CD4-positive, alpha-beta memory T cell (primary cell): ENCODE measurements at places on chromosomes 2 and 18.

DNA sequence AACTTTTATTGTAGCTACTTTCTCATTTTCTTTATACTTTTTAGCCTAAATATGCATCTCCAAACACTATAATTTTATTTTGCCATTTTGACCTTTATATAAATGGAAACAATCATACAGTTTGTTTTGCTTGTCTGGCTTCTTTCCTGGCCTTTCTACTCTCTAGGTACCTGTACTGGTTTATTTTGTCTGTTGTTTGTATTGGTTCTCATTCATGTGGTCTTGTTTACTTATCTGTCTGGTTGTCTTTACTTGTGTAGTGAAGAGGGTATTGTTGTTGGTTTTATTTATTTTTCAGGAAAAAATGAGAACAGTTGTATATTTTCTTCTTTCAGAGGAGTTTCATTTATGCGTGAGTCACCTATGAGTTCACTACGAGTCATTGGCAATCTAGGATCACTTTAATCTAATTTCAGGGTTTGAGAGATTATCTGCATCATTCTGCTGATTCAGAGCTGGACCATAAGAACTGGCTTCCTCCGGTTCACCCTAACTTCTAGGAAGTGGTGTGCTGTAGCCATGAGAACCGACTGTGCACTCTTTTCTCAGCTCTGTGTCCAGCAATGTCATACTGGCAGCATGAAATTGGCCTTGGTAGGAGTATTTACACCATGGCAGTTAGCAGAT, 33.1 kb upstream of the HDAC4 start:
- DNase-seq = no peak

- DNase-seq = no peak
Observed at GRCh38 chr2:123696799-123697410, 328.2 kb upstream of the CNTNAP5 start.

- DNase-seq = no peak
Observed at GRCh38 chr18:48689548-48689947, 150.7 kb downstream of the CTIF start.

DNA sequence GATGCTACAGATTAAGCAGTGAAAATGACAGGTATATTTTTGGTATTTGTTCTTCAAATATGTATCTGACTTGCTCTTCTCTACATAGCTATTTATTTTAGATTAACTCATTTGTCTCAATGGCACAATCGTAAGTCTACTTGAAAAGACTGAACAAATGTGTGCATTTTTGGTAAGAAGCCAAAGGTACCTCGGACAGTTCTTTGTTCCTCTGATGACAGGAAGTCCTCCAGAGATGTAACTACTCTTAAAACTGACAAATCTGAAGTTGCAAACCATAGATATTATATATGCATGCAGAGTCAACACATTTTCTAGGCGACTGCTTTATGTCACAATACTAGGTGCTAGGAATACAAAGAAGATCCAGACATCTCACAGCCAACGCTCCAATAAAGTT, 36.7 kb downstream of the NDUFAF7 start:
- DNase-seq = no peak

DNA sequence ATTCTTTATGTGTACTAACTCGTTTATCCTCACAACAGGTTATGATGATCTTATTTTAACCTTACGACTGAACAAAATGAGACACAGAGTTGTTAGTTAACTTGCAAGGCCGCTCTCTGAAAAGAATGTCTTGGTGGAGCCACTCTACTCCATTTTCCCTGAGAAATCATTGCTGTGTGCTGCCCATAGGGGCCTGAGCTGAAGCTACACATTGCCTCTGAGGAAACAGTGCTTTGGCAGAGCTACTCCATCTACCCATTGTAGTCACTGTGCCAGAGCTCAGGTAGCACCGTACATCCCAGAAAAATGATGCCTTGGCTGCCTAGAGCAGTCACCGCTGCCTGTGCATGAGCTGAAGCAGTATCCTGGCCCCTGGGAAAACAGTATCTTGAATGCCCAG, 61.6 kb downstream of the GULP1 start:
- DNase-seq = no peak

DNA sequence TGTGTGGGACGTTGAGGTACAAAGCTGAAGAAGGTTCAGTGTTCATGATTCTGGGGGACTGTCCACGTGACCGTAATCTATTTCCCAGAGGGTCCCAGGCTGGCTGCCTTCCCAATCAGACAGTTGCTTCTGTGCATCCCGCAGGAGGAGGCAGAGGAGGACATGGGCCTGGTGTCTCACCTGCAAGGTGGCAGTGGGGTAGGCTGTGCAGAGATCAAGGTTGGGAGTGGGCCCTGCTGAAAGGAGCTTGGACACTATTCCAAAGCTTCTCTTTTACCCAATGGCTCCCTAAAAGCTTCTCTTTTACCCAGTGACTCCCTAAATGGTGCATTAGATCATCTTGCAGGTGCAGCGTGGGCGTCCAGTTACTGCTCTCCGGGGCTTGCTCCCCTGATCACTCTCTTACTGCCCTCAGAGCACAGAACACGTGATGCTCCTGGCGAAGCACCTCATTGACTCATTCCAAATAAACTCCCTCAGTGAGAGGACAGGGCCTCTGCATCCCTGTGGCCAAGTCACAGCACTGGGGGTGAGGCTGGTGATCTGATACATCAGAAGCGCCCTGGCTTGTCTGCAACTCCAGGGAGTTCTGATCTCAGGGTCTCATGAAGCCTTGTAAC, 41.5 kb downstream of the RNF144A start:
- no peak for DNase-seq

GRCh38 chr2:9641641-9642040, 10.8 kb upstream of the YWHAQ start:
- no peak for DNase-seq

DNA sequence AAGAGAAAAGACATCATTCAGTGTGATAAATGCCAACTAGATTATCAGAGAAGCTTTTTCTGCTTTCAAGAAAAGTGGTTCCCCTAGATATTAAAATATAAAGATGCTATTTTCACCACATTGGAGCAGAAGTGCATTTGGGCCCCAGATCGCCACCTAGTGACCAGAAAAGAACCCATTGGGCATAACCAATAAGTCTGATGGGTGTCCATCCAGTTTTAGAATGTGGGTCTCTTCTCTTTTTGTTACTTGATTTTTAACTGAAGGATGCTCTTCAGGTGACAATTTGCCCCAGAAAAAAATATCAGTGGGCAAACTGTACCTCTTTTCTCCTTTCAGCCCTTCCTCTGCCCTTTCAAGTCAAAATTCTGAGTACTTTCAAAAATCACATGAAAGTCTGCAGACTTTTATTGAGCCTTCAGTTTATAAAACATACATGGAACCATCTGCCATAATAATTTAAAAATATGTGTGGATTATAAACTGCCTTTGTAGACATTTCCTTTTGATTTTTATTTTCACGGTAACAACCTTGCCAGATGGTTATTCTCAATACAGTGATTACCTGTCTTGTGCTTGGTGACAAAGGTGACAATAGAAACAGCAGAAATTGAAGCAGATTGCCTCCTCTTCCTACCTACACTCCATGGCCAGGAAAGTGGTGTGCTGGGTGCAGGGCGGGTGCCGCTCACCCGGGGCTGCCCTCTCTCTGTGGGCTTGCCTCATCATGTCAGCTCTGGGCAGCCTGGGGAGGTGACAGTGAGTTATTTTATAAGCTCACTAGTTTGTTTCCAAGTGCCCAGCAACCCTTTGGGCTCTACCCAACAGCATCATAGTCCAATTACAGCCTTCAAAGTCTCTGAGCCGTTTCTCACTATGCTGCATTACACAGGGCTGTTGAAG, 124.5 kb downstream of the DCDC2C start:
- DNase-seq = no peak

- DNase-seq = no peak
Observed at GRCh38 chr2:172455121-172455515, 27.7 kb downstream of the ITGA6 start.
